GM13976 (cell line): ENCODE measurements at places on chromosomes 4 and X.

DNA sequence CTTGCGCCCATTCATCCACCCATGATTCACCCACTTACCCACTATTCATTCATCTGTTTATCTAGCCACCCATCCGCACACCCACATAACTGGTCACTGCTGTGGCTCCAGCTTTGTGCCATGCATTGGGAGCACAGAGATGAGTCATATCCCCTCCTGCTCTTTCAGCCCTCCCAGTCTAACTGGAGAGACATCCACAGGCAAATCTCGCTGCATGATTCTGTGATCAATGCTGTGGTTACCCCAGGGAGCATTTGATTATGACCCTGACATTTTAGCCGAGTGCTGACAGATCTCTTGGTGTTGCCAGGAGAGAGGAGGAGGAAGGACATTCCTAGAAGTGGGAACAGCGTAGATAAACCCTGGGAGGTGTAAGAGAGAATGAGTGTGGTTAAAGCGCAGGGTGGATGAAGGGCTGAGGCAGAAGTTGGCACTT, 10.4 kb upstream of the PORCN start:
- DNase-seq: no peak

- DNase-seq: no peak
Observed at GRCh38 chr4:150385606-150386005, 196.3 kb upstream of the MAB21L2 start.

GRCh38 chr4:56981795-56982201, 3.1 kb downstream of the POLR2B start:
- no peak for DNase-seq

DNA sequence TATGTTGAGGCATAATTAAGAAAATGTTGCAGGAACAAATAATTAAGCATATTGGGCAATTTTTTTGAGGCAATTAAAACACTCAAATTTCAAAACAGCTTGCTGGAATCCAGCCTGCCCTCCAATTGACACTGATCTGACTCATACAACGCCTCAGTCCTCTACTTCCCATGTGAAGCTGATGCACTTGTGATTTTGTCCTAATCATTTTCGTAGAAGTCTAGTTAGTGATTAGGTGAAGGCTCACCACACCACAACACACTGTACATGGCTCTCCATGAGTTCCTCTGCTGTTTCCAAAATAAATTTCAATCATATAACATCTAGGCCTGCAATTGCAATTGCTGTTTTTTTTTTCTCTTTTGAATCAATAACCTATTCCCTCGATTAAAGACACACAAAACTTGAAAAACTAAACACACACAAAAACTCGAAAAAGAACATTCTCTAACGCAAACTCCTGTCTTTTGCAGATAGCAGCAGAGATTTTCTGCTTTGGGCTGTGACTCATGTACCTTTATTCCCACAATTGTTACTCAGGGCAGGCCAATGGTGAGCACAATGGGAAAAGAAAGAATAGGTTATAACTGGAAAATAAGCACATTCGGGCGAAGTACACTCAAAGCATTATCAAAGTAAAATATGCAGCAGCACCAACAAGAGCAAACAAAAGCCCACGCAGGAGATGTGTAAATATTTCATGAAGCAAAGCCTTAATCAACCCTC, 1.7 kb downstream of the GPRIN3 start:
- DNase-seq: no peak

DNA sequence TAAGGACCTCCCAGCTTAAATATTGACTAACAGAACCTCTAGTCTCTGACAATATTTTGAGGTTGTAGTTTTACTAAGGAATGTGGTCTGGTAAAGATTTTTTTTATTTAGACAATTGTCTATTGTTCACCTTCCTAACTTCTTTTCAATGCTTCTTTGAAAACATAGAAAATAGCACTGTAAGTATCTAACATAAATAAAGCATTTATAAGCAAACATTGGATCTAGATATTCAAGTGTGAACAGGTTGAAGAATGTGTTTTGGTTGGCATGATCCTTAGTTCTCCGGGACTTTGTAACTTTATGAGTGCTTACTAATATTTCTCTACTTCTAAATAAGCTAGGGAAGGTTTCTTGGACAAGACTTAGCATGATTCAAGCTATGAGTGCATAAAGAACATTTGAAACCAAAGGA, 285.4 kb upstream of the ARSJ start:
- no peak for DNase-seq

DNA sequence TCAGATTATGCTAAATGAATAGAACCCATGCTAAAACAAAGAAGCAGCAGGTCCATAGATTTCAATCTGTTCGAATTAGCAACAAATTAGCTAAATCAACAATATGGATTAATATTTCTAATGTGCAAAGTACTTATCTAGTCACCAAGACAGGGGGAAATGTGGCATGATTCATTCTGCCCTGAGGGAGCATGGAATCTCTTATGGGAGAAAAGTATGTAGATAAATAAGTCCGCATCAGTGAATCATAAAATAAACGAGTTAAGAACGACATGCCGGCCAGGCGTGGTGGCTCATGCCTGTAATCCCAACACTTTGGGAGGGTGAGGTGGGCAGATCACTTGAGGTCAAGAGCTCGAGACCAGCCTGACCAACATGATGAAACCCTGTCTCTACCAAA, 102.1 kb downstream of the ANOS1 start:
- no peak for DNase-seq

DNA sequence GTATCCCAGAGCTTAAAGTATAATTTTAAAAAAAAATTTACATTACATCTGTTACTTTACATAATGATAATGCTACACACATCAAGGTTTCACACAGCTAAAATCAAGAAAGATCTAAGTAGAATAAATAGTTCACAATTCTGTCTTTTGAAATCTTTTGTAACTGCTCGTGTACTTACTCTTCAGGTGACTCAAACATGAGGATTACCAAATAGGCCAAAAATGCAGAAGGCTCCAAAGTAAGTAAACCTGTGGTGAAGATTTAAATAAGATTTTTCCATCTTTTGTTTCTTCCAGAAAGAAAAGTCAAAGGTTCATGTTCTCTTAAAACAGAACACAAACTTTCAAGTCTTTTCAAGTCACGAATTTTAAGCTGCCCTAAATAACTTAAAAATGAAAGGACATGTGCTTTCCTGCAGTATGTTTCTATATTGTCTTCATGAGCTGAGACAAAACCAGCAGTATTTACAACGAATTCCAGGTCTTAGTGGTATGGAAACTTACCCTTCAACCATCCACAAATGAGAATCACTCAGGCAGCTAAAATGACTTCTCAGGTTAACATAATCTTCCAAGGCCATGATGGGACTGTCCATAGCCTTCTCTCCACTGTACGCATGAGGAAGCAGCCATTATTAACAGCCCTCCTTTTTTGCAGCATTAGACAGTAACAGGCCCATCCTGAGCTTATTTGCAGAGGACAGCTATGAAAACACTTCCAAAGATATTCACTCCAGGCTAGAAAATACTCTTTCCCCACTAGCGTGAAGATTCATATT, 172.8 kb upstream of the EDNRA start:
- no peak for DNase-seq

GRCh38 chr4:171650543-171650942, 162.7 kb upstream of the GALNTL6 start:
- peak; percentile 44 for DNase-seq

- DNase-seq: no peak
Observed at GRCh38 chr4:128471576-128471975, 184.0 kb upstream of the PGRMC2 start.

DNA sequence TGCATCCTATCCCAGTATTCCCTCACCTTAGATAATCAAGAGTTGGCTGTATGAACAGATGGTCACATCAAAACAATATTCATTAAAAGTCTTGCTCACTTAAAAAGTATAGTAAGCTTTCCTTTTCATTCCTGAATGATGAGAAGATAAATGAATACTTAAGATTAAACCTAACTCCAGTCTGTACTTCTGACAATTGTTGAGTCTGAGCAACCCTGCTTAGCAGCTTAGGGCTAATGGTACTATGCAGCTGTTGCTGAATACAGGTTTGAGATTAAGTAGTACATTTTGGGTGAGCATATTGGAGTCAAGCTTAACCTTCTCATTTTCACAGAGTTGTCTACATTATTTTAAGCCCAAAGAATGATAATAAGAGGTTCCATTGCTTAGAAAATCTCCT, 121.7 kb upstream of the ETNPPL start:
- DNase-seq: no peak

- DNase-seq: no peak
Observed at GRCh38 chrX:53631156-53631555, 55.4 kb downstream of the HUWE1 start.

DNA sequence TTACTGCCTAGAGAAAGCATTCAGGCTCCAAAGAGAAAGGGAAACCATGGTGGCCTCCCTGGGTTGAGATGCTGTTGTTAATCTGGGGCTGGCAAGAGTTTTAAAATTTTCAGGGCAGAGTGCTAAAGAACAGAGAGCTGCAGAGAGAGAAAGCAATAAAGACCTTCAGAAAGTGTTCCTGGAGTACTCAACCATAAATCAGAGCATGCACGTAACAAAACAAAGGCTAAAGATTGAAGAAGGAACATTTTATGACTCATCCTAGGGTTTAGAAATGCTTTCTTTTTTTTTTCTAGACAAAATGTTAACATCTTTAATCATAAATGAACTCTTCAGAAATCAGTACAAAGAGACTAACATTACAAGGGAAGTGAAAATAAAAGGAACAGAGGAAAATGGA, 562.3 kb upstream of the NDST4 start:
- DNase-seq: no peak

DNA sequence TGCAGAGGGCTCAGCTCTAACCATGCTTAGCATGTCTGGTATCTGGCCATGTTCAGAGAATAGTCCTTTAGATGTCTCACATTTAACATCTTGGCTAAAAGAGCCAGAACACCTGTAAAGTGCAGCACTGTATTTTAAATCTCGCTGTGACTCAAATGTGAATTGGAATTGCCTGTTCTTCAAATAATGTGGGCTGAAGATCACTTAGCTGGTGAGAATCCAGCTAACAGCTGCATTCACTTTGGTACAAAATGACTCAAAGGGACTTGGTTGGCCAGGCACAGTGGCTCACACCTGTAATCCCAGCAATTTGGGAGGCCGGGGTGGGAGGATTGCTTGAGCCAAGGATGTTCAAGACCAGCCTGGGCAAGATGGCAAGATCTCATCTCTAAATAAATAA, 63.5 kb upstream of the PLAC8 start:
- DNase-seq: peak; percentile 47

DNA sequence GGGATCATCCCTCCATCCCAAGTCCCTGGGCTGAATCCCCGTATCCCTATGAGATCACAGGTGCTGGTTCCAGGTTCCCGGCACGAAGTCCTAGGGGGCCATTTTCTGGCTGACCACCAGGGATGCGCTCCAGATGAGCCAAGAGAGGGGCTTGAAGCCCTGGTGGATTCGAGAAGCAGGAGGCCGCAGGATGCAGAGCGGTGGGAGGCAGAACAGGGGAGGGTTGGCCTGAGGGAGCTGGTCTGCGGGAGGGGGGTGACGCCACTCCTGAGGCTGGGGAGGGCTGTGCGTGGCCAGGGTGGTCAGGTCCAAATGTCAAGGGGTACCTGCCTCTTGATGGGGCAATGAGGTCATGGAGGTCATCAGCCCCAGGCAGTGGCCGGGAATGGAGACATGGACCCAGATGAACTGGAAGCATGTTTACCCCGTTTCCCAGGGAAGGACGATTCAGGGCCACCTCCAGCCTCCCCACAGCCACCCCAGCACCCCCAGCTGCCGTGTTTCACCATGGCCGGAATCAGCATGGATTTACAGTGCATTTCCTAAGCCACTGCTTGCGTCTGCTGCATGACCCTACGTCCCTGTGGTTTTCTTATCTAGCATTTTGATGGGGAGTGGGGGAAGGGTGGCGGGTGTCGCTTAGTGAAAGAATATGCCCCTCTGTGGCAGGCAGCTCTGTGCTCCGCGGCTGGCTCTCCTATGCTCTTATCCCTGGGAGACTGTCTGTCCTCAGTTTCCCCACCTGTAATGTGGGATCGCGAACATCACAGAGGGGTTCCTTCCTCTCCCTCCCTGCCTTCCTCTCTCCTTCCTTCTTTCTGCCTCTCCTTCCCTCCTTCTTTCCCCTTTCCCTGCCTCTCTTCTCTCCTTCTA, 17.0 kb upstream of the HTRA3 start:
- no peak for DNase-seq

GRCh38 chr4:67273666-67274065, 271.6 kb downstream of the CENPC start:
- no peak for DNase-seq

GRCh38 chr4:139858436-139859205, 193.0 kb downstream of the MGST2 start:
- DNase-seq: peak; percentile 54

GRCh38 chr4:133147921-133148689, 989 bp upstream of the PCDH10 start:
- peak; percentile 26 for DNase-seq

GRCh38 chr4:139558235-139559088, 2.4 kb upstream of the SETD7 start:
- DNase-seq: no peak

- no peak for DNase-seq
Observed at GRCh38 chrX:148310426-148311165, 189.8 kb upstream of the AFF2 start.

GRCh38 chrX:118459494-118459893, 36.1 kb upstream of the DOCK11 start:
- DNase-seq: peak; percentile 46

DNA sequence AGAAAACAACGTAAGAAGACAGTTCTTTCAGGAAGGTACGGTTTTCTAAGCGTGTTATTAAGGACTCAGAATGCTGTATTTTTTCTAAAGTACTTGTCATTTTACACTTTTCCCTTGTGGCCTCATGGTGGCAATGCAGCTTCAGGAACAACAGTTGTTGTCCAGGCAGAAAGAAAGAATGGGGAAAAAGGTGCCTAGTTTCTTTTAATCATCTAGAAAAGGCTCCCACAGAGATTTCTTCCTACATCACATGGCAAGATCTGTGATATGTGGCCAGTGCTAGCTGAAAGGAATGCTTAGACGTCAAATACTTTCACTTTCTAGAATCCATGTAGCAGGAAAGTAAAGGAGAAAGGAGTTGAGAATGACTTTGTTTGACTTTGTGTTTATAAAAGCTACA, 49.0 kb upstream of the TRAM1L1 start:
- peak; percentile 6 for DNase-seq

DNA sequence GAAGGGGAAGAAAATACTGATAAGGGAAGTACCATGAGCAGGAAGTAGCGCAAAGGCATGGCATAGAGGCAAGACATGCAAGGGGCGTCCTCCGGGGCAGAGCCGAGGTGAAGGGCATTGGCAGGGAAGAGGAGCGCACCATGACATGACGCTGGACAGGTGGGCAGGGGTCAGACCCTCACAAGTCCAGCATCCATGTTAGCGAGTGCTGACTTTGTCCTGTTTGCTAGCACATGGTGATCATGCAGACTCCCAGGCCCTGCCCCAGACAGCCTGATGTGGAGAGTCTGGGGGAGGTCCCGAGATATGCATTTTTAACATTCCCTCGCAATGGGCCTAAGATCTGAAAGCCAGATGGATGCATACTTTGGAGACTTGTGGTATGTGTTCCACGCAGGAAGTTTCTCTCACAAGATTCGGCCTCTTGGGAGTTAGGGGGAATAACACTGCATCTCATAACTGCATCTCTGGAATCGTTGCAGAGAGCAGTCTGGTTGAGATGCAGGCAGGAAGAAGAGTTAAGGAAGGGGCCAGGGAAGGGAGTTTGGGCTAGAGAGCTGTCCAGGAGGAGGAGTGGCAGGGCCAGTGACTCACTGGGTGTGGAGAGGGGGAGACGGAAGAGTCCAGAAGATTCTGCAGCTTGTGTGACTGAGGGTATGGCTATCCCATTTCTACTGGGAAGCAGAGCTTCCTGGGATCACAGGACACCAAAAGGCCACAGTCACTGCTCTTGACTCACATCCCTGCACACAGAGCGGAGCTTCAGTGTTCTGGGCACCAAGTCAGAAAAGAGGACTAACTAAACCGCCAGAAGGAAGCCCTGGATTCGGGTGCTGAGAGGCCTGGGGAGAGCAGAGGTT, 59.7 kb downstream of the FAM184B start:
- DNase-seq: no peak
